Activated CD4-positive, alpha-beta T cell treated with anti-CD3 and anti-CD28 coated beads, Interleukin-2, amount 50 U/mL, for 48 hours (primary cell): ENCODE measurements at places on chromosomes 6 and 20.

GRCh38 chr20:52744441-52744840 is 227.7 kb upstream of the TSHZ2 start:
- DNase-seq: no peak

GRCh38 chr6:77341058-77341986 is 122.0 kb downstream of the HTR1B start:
- DNase-seq: no peak

- DNase-seq: no peak
Measured at GRCh38 chr6:113584767-113585166, 272.4 kb upstream of the MARCKS start.

GRCh38 chr6:144268794-144269349 is 16.3 kb upstream of the UTRN start:
- no peak for DNase-seq

DNA sequence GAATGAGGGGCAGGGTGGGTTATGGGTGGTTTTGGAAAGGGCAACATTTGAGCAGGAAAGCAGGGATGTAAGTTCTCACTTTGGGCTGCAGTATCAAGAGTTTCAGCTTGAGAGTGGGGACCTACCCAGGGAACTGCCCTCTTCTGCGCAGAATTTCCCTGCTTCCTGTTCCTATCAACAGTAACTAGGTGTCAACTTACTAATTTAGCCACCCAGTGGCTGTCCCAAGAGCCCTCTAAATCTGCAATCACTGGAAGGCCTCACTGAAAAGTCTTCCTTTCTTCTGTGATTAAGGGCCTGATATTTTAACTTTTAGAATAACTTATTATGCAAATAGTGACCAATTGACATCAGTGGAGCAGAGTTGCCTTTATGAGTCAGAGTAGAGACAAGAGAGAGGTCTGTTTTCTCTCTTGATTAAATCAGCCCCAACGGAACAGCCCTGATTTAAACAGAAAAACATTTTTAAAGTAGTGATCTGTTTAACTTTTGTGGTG is 118.2 kb upstream of the RIPOR2 start:
- no peak for DNase-seq

DNA sequence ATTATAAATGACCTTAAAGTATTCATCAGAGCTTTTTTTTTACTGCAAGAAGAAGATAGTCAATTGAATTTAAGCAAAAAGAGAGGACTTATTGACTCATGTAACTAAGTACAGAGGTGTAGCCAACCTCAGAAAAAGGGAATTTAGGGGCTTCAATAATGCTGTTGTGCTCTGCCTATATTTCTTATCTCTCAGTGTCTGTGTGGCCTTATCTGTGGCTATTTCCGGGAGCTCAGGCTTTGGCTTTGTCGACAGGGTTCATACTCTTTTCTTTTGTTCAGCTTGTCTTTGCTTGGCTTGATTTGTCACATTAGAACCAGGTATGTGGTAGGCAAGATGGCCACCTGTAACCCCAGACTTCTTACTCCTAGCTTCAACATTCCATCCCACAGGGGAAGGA is 38.6 kb upstream of the FABP7 start:
- DNase-seq: no peak

- DNase-seq: no peak
Measured at GRCh38 chr6:43915208-43915869, 145.3 kb downstream of the VEGFA start.

DNA sequence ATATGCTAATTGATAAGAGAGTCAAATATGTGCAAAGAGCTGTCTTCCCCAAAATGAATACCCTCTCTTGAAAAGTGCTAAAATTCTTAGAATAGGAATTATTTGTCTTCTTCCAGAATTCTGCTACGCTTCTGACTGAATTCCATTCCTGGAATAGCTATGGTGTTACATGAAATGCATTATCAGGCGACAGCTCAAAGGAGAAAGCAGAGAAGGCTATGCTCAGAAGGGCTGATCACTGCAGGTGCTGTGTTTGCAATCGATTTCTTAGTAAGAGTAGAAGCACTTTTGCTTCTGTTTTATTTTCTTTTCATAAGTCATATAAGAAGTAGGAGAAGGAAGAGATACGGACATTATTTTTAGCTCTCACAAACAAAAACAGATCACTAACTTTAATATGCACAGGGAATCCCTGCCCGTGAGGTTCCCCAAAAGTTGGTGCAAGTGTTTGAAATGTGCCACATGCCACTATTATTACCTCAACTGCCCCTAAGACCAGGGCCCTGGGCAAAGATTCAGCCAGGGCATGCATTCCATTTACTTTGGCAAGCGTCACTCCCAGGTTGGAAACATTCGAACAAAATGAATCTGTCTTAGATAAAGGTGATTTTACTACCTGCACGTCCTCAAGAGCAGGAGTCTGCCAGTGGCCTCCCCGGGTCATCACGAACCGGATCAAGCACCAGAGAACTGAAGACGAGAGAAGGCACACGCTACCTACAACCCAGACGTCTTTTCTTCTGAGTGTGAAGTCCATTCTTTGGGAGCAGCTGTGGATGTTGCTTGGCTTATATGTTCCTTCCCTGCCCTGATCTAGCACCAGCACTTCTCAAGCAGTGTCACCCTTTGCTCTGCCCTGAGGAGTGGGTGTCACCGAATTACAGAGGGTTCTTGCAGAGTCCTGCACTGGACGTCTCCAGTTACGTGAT is 7.2 kb downstream of the MYLK4 start:
- no peak for DNase-seq

DNA sequence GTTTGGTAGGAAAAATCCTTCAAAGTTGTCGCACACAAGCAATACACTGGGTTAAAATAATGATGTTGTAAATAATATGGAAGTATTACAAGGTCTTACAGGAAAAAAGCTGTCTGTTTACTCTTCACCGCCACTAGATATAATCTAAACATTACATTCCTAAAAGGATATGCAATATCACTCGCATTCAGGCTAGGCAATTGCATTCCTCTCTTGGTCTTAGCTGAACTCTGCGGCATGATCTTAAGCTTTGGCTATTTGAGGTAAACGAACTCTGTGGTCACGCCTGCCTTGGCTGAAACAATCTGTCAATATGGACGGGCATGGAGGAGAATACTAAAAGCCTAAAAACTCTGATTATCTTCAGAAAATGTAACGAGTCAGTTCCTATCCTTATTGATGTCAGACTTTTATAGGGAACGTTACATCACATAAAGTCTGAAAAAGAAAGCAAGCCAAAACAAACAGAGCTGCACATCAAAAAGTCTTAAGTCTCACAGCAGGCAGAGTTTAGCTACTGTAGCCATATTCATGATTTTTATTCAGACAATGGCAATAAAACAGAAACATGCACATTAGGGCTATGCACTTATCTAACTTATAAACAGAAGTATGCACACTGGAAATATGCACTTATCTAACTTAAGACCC is 30.8 kb upstream of the FILIP1 start:
- no peak for DNase-seq

DNA sequence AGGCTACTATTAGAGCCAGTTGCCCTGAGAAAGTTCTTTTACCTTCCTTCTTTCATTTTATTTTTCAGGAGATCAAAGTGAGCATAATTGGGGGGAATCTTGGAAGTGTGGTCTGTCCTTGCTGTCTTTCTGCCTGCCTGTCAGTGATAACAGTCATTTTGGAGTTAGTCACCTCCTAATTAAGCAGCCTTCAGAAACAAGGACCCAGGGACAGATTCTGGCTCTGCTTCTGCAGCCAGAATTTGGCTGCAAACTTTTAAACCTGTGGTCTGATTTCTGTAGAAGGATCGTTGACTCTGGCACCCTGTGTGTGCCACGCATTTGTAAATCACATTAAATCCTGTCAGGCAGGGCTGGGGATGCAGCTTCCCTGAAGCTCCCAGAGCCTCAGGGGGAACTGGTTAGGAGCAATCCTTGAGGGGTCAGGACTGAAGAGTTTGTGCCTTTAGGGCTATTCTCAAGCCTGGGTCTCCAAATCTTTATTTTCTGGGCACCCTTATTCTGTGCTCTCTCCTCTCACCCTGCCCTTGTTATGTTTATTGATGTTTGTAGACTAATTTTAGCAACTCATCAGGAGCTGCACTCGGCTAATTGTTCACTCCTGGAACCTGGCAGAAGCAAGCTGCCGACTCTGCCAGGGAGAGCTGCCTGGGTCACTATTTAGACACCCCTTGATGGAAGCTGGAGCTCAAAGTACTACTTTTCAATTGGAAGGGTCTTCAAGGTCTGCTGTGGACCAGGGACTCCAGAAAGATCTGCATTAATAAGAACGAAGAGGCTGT is 6.8 kb downstream of the NOX3 start:
- DNase-seq: no peak

- DNase-seq: peak; percentile 36
Measured at GRCh38 chr20:35992713-35993335, 24.4 kb downstream of the CNBD2 start.

GRCh38 chr6:125839471-125839870 is 48.7 kb downstream of the NCOA7 start:
- no peak for DNase-seq

- DNase-seq: no peak
Measured at GRCh38 chr6:4743062-4743461, 33.1 kb upstream of the CDYL start.

- no peak for DNase-seq
Measured at GRCh38 chr6:121607721-121608120, 172.3 kb downstream of the GJA1 start.

- DNase-seq: no peak
Measured at GRCh38 chr6:31070711-31071197, 41.6 kb downstream of the C6orf15 start.

DNA sequence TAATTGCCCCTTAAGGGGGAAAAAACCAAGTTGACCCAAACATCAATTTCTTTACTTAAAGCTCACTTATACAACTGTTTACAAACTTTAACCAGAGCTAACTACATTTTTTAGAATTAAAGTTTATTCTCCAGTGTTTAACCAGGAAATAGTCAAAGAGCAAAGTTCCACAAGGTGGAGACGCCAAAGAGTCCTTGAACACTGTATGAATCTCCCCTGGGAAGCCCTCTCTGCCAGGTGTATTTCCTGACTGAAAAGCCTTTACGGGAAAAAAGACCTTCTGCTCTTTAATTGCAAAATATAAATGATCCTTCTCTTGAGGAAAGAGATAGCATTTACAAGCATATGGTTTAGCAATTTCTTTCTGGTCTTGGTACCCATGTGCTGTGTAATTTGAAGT is 36.2 kb downstream of the BTBD9 start:
- DNase-seq: no peak

- no peak for DNase-seq
Measured at GRCh38 chr6:131846023-131846663, 38.3 kb downstream of the ENPP1 start.

DNA sequence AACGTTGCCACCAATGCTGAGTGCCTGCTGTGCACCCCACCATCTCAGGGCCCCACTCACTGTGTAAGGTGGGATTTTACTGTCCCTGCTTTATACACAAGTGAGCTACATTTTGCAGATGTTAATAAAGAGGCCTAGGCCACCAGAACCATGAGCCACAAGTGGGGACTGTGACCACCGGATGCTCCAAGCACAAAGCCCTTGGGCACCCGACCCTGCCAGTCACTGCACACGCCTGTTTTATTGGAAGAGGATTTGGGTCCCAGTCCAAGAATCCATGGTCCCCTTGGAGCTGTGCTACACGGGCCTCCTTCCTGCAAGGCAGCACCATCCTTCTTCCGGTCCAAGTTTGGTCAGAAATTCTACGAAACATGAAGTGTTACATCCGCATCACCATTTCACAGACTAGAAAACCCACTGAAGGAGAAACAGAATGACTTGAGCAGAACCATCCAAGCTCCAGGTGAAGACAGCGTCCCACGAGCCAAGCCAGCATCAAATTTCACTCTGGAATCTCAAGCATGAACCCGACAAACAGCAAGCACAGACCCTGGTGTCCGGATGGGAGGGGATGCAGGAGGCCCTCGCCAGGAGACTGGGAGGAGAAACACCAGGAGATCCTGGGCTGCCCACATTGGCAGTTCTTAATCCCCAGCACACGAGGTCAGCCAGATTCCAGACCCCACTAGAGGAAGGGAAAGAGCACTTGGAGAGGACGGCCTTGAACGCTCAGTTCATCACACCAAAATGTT is 226.9 kb downstream of the DLL1 start:
- no peak for DNase-seq

- no peak for DNase-seq
Measured at GRCh38 chr6:137494988-137495702, 951 bp upstream of the OLIG3 start.

- no peak for DNase-seq
Measured at GRCh38 chr6:46933751-46934150, 12.0 kb upstream of the ADGRF5 start.

- no peak for DNase-seq
Measured at GRCh38 chr6:132251711-132252110, 149.6 kb downstream of the MOXD1 start.

DNA sequence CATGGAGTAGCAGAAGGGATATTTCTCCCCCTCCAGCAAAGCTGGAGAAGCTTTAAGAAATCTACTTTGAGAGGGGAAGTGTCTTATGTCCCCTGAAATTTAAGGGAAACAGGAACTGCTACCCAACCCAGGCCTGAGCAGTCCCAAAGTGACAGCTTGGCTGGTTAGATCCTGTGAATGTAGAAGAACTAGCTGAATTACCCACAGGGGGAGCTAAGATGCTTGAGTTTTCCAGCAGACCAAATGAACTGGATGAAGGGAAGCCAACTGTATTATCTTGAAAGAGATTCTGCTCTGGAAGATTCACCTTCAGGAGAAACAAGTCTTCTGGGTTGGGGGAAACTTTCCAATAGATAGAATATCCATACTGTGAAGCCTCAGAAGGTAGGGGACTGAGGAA is 303.3 kb upstream of the MMS22L start:
- no peak for DNase-seq

DNA sequence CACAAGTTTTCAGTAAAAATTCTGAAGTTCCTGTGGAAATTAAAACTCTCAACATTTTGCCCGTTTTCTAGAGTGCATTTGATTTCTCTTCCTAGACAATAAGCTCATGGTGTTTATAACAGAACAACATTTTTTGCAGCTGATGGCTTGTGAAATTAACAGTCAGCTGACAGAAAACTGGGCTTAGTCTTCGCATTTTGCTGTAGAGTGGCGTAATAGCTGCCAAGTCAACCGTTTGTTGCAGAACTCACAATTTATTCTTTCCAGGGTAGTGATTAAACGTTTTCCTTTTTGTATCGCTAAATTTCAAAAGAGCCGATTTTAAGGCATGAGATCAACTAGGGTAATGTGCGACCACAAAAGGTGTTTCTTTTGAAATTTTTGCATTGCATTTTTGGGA is 1.4 kb downstream of the SPO11 start:
- DNase-seq: no peak

- DNase-seq: no peak
Measured at GRCh38 chr6:127201321-127201720, 65.3 kb upstream of the RNF146 start.
